ENCODE measurements at places on chromosomes 6 and 20.

DNA sequence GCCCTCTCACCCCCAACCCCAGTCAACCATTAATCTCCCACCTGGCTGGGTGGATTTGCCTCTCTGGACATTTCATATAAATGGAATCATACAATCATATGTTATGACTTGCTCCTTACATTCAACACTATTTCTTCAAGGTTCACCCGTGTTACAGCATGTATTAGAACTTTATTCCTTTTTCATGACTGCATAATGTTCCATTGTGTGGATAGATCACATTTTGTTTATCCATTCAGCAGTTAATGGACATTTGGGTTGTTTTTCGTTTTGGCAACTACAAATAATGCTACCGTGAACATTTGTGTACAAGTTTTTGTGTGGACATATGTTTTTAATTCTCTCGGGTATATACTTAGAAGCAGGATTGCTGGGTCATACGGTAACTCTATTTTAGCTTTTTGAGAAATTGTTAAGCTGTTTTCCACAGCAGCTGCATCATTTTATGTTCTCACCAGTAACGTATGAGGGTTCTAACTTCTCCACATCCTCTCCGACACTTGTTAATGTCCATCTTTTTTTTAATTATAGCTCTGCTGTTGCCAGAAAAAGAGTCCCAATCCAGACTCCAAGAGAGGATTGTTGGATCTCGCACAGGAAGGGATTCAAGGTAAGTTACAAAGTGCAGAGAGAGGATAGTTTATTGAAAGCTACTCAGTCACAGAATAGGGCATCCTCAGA, 15.9 kb upstream of the BNIP5 start:
- DNase-seq = no peak

DNA sequence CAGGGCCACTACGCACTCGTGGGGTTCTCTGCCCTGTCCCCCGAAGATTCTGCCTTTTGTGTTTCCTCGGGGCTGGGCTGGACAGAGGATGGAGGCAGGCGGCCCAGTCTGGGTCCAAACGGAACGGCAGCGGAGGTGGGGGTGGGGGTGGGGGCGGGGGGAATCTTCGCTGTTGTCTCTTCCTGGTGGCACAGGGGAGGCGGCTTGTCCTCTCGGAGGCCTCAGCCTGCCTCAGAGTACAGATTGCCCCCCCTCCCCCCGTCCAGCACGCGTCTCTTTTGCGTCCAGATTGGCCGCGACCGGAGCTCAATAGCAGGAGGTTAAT, 1.4 kb upstream of the INSM1 start:
- DNase-seq = no peak

DNA sequence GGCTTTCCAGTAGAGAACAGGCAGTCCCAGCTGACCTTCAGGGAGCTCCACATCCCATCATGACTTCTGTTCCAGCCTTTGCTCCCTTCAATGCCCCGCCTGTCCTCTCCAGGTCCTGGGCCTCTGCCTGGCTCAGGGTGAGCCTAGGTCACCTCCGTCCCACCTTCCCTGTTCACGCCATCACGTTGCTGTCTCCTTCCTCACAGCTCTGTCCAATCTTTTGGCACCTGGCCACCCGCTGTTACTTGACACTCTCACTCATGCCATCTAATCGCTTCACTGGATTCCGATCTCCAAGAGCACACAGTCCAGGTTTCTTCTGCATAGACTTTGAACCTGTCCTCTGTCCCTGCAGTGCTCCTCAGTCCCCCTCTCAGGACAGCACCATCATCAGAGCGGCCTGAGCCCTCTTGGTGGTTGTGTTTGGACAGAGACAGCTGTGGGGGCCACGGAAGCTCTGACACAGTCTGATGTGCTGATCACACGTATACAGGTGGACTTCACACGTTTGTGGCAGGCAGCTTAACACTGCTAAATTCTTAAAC, 34.7 kb upstream of the TIAM2 start:
- DNase-seq = no peak

GRCh38 chr6:25250878-25251277, 28.3 kb upstream of the CARMIL1 start:
- DNase-seq = peak; percentile 41

- DNase-seq = peak; percentile 77
These were observed 185.5 kb upstream of the ECI2 start for GRCh38 chr6:4320860-4321259.

DNA sequence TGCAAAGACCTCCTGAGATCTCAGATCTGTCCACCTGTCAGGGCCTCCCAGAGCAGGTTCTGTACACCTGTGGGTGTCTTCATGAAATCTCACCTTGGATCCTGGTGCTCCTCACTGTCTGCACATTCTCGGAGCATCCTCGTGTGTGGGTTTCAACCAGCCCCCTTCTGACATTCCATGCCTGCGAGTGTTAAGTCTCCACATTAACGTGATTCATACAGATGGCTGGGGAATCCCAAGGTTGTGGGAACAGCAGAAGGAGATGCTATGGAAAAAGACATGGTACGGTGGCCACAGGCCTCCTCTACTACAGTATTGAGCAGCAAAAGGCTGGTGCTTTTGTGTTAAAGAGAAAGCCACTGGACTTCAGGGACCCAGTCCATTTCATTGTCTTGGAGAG, 556.5 kb downstream of the DHX35 start:
- DNase-seq = no peak

GRCh38 chr6:137402143-137402680, 92.0 kb downstream of the OLIG3 start:
- no peak for DNase-seq

GRCh38 chr6:170285482-170285881, 5.4 kb downstream of the DLL1 start:
- DNase-seq = no peak

- DNase-seq = no peak
These were observed 106.7 kb upstream of the CENPW start for GRCh38 chr6:126233192-126233591.

DNA sequence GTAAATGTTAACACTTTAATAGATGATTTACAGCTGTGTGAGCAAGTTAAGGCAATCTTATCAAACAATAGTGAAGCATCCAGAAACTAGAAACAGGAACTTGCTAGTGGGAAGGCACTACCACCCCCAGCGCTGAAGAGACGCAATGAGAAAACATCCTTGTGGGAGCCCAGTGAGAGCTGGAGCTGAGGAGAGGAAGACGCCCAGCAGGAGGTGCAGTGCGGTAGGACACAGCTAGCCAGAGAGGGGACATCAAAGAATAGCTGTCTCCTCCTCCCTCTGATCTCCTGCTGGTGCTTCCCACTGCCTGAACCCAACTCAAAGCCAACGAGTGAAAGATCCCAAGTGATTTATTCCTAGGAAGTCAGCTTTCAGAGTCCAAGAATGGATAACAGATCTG, 140.3 kb downstream of the COL12A1 start:
- peak; percentile 15 for DNase-seq

DNA sequence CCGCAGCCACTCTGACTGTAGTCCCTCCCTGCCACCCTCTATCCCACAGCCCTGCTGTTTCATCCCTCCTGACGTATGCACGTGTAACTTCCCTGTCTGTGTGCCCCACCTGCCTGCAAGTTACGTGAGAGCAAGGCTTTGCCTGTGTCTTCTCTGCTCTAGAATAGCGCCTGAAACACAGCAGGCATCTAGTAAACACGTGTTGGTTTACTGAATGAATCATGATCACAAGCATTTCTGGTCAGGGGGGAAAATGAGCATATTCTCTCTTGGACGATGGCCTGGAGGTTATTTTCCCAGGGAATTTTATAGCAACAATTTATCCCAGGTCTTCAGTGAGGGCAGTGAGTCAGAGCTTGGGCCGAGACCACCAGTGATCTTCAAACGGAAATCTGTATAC, 38.3 kb downstream of the PSMG4 start:
- no peak for DNase-seq

GRCh38 chr6:111761783-111762312, 111.4 kb downstream of the FYN start:
- DNase-seq = no peak

GRCh38 chr6:75752365-75752764, 3.3 kb downstream of the MYO6 start:
- DNase-seq = peak; percentile 27

GRCh38 chr6:43491750-43492661, 14.6 kb downstream of the TJAP1 start:
- DNase-seq = peak; percentile 79

GRCh38 chr6:112150363-112150762, 63.0 kb downstream of the FAM229B start:
- no peak for DNase-seq

- DNase-seq = no peak
These were observed 17.7 kb downstream of the PCK1 start for GRCh38 chr20:57578476-57579165.

GRCh38 chr6:55827818-55828522, 47.4 kb downstream of the BMP5 start:
- no peak for DNase-seq

GRCh38 chr6:83708546-83708969, 343 bp downstream of the SNAP91 start:
- DNase-seq = peak; percentile 25

- peak; percentile 57 for DNase-seq
These were observed 20.6 kb downstream of the PPP1R16B start for GRCh38 chr20:38825901-38826625.

DNA sequence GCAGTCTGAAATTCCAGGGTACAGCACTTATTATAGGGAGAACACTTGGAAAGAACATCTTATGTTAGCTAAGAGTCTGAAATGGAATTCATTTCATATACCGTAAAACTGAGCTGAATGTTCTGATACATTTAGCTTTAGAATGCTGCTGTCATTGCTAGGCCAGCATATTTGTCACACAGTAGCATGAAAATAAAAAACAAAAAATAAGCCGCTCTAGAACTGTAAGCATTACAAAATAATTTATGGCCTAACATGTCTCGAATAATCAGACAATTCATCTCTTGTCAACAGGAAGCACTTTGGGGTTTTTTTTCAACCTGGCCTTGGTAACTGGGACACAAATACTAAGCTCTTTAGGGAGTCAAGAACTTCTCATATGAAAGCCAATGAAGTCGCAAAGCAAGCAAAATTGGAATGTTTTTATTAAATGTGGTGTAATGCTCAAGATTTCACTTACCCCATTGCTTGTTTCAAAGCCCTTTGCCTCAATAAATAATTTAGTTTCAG, 115.7 kb downstream of the PHACTR1 start:
- DNase-seq = no peak

DNA sequence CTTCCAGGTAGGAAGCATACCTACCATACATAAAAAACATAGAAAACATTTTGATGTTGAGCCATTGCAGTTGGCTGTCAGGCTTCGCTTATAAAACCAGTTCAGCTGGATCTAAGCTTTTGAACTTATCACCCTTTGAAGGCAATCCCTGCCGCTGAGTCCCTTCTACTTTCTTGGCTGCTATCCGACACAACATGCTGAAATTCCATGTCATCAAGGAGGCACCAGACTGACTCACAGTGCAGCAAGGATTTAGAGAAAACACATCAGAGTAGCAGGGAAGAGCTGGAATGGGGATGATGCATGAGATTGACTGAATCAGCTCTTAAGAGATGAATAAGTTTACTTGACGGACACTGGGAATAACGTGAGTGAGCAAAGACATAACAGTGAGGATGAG, 135.0 kb upstream of the MAN1A1 start:
- peak; percentile 69 for DNase-seq

DNA sequence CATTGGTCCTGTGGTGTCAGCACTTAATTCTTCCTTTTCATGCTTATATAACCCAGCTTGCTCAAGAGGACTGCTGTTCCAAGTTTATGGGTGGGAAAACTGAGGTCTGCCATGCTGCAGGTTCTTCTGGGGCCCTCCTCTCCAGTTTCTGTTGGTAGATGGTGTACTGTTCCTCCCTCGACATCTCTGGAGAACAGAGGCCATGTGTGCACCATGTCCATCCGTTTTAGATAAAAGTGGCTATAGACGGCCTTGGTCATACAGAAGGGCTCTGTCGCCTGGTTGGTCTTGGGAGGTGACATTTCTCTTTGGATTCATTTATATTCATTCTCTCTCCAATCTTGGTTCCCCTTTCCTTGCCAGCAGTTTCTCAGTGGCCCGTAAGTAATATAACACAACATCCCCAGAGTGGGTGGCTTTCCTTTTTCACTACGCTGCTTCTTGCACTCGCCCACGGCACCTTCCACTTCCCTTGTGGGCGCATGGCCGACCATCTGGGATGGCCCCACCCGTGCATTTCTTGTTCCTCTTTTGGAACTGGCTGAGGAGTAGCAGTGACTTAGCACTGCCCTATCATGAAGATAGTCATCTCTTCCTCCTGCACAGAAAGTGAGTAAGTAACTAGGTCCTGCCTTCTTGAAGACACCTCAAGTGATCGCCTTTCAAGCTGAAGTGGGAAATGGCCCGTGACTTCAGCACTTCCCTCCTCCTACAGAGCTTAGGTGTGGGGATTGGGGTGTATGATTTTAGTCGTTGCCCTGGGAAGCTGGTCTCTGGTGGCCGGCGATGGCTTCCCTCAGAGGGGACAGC, 94.2 kb downstream of the RREB1 start:
- DNase-seq = no peak

DNA sequence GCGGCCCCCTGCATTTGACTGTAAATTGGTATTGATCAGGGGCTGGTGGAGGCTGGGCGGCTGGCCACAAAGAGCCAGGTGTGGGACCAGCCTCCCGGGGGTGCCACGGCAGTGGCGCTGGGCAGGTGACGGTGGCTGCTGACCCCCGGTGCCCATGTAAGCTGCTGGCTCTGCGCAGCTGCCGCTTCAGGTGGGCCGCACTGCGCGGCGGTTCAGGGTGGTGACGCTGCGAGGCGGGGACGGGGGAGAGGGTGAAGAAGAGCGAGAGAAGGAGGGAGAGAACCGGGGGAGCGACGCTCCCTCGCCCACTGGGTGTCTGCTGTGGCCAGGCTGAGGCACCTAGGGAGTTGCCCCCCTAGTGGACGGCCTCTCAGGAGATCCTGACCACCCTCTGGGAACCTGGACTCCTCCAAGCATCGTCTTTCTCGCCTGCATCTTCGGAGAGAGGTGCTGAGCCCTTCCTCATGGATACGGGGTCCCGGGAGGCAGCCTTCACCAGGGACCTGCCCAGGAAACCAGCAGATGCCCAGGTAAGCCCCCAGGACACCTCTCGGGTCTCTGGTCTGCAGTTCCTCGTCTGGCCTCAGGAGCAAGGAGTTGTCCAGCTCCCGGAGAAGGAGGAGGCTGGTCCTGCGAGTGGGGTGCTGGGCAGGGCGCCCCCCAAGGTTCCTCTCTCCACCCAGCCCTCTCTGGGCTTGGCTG, 77.5 kb upstream of the GATA5 start:
- no peak for DNase-seq

DNA sequence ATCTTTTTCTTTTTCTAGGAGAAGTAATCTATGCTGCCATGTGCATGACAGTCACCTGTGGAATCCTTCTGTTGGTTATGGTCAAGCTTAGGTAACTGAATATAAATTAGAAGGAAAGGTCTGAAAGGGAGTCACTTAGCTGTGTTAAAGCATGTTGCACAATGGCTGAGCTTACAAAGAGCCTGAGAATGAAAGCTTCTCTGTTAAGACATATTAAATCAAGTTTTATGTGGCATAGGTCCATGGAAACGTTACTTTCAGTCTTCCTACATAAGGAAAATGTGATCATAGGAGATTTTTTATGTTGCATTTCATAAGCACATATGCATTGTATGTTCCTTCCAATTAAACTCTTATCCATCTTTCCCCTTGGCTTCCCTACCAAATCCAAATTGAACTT, 72.1 kb downstream of the GFRAL start:
- no peak for DNase-seq
